SJSA1 (cell line): ENCODE measurements at places on chromosomes 2 and 18. TPM values are rescaled to one million over a fixed set of nuclear protein-coding genes. Genes with fewer than 3 reads are reported as not detected.
A peak's percentile ranks its signal among the peaks of the same experiment; 100 is the strongest.

- DNase-seq, result no peak
These were observed 246.9 kb upstream of the TANK start for GRCh38 chr2:160913323-160913722.

- peak; percentile 19 for DNase-seq
These were observed 221.9 kb downstream of the NDUFA10 start for GRCh38 chr2:239803102-239803765.

The IL1RL1 gene
- total RNA-seq, result not detected in 2 replicates

The NYAP2 gene
- not detected in 2 replicates for total RNA-seq
